ENCODE measurements at places on chromosomes 4 and X.

GRCh38 chr4:31877429-31877828, 1157.3 kb downstream of the PCDH7 start:
- no peak for DNase-seq

DNA sequence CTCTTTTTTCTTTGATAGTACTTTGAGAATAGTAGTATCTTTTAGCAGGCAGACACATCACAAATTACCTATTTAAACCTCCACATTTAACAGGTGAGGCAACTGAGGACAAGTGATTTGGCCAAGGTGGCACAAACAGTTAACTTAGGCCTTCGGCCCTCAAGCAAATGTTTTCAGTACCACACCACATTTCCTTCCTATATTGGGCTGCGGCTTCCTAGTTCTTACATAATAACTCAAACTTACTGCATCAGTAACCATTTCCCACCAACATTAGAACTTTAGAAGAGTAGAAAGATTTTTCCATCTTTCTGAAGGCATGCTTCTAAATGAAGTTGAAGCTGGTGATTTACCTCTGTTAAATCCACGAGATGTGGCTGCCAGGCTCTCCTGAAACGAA, 63.2 kb upstream of the SLC4A4 start:
- no peak for DNase-seq

GRCh38 chr4:114558446-114559020, 40.1 kb upstream of the UGT8 start:
- DNase-seq: no peak

DNA sequence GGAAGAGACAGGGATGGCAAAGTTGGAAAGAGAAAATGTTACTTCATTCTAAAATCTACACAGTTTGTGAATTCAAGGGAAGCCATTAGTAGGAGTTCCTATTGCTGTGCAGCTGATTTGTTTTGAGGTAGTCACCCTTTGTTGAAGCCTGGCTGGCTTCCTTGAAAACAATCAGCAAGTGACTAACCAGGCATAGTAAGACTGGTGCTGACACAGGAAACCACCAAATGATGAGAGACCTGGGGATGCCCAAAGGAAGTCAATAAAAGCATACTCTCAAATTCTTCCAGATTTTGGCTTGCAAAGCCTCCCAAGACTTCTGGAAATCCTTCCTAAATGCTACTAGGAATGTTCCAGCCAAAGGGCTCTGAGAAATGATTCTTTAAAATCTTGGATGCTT, 23.9 kb upstream of the PRDM8 start:
- peak; percentile 3 for DNase-seq

- DNase-seq: no peak
Measured at GRCh38 chrX:81414630-81415029, 212.7 kb downstream of the SH3BGRL start.

DNA sequence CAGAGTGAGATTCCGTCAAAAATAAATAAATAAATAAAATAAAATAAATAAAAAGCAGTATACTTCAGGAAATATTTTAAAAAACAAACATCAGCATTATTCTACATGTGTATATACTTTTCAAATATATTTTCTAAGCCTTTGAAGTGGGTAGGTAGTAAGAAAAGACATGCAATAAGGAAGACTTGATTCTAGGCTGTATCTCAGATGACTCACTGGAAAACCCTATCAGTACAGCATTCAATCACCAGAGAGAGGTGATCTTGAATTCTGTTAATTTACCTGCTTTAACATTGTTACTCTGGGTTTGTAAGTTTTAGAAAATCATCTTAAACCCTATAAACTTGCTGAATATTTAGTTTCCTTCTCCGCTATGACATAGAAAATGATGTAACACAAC, 106.6 kb upstream of the NAP1L5 start:
- DNase-seq: no peak

GRCh38 chr4:142405695-142406498, 440.2 kb downstream of the INPP4B start:
- DNase-seq: no peak

DNA sequence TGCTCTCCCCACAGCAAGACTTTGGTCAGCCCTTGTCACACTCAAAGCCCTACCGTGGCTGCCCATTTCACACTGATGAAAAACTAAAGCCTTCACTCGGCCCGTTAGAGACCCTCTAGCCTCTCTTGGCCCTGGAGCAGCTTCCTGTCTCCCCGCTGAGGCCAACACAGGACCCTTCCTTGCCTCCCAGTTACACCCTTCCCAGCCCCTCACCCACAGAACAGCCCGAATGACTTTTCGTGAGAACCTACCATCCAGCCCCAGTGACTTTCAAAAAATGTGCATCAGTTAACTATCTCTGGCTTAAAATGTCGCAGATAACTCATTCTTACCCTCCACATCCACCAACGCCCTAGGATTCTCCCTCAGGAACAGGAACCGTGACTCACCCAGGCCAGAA, 756 bp upstream of the TAF9B start:
- DNase-seq: no peak

- no peak for DNase-seq
Measured at GRCh38 chr4:26120098-26120825, 200.6 kb upstream of the RBPJ start.

Measured in GOT3 (cell line).